ENCODE measurements at places on chromosomes 5 and 9.

- DNase-seq = peak; percentile 31
Measured at GRCh38 chr5:40717281-40717680, 37.6 kb downstream of the PTGER4 start.

GRCh38 chr5:6753851-6754250 lies 40.6 kb downstream of the TENT4A start:
- no peak for DNase-seq

- DNase-seq = no peak
Measured at GRCh38 chr5:80885396-80886000, 74.7 kb upstream of the RASGRF2 start.

DNA sequence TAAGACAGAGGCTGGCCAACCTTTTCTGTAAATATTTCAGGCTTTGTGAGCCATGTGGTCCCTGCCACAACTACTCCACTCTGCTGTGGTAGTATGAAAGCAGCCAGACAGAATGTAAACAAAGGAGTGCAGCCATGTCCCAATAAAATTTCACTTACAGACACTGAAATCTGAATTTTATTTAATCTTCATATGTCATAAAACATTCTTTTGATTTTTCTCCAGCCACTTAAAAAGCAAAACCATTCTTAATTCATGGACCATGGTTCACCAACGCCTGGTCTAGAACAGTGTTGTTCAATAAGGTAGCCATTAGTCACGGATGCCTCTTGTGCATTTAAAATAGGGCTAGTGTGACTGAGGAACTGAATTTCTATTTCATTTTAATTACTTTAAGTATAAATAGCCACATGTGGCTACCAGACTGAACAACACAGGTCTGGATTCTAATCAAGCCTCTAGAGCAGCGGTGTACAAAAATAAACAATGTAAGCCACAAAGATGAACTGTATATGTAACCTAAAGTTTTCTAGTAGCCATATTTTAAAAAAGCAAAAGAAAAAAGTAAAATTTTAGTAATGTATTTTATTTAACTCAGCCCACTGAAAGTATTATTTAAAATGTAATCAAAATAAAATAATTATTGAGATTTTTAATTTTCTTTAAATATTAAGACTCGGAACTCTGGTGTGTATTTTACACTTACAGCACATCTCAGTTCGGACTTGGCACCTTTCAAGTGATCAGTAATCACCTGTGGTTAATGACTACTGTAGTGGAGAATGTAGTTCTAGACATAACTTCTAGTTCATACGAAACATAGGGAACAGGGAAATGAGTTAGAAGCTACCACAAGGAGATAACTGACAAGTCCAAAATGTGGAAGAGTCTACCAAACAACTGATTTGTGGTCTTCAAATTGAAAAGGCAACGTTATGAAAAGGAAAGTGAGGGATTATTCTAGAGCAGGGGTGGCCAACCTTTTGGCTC lies 14.3 kb downstream of the GEMIN5 start:
- DNase-seq = no peak

DNA sequence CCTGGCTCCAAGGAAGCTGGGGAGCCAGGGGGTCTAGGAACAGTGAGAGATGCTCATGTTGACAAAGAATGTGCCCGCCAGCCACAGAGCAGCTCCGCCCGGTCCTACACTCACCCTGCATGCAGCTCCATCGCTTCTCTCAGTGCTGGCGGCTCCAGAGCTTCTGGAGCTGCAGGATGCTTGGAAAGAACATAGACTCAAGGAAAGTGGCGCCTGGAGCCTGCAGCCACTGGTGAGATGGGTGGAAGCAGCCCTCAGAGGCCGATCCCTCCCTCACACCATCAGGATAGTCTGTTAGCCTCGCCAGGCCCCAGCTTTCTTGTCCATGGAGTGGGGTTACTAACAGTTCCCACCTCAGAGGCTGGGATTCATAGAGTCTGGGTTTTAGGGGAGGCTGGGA lies 26.4 kb upstream of the SLC6A19 start:
- DNase-seq = no peak

GRCh38 chr5:59126708-59127573 lies 544.1 kb downstream of the RAB3C start:
- no peak for DNase-seq

DNA sequence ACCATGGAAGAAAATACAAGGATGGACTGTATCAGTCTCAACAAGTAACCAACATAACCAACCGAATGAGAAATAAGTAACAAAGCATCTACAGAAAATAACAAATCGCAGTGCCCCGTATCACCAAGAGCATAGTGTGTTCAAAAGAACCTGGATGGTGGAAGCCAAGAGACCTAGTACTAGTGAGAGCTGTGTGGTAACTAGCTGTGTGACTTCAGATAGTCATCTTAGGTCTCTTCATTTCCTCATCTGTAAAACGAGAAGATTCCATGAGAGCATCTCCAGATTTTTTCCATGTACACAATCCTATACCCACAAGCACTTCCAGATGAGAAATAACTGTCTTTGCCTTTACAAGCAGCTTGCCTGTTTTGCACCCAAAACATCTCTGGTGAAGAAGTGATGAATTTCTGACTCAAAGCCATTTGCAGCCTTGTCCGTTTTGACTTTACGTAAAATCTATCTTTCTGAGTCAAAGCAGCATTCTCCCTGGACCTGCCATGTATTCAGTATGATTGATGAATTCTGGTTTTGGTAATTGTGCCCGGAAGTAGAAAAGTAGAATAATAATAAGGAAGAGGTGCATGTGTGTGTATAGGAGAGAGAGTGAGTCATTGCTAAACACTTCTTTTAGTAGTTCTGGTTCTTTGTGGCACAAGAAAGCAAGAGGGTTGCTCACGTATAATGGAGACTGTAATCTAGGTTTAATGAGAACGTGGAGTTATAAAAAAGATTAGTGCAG lies 41.0 kb downstream of the AOPEP start:
- DNase-seq = no peak

GRCh38 chr5:162096448-162096847 lies 28.9 kb downstream of the GABRG2 start:
- DNase-seq = no peak

DNA sequence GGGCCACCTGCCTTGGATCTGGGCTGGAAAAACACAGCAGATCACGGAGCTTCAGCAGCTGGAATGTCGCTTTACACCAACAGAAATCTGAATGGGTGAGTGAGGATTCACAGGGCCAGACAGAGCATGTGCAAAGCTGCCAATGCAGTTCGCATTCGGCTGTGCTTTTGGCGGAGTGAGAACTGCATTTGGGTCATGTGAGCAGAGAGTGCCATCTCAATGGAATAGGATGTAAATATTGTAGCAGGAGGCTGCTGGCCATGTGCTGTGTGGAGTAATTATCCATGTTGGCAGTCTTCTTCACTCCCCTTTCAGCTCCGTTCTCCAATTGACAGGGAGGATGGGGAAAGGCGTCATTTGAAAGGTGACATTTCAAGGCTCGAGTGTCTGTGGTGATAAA lies at the start of gene ANKRD55:
TSS of gene ANKRD55 (minus strand) at position 101 of the 400 bp plus-strand sequence. CDS start 417 bp downstream, outside the sequence.
- DNase-seq = no peak

DNA sequence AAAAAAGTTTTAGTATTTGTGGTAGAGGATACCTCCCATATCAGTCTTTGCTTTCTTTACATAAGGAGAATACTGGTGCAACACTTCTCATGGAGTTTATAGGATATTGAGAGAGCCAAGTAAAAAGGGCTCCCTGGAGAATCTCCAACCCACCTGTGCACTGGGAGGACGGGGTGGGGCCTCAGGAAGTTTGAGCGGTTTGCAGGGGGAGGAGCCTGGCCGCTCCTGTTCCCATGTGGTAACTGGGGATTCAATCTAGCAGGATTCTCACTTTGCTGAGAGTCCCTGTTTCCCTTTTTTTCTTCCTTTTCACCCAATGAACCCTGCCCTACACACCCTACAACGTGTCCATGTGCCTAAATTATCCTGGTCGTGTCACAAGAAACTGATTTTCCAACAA lies 82.8 kb downstream of the APTX start:
- no peak for DNase-seq

- no peak for DNase-seq
Measured at GRCh38 chr9:93081931-93082330, 14.1 kb upstream of the CARD19 start.

DNA sequence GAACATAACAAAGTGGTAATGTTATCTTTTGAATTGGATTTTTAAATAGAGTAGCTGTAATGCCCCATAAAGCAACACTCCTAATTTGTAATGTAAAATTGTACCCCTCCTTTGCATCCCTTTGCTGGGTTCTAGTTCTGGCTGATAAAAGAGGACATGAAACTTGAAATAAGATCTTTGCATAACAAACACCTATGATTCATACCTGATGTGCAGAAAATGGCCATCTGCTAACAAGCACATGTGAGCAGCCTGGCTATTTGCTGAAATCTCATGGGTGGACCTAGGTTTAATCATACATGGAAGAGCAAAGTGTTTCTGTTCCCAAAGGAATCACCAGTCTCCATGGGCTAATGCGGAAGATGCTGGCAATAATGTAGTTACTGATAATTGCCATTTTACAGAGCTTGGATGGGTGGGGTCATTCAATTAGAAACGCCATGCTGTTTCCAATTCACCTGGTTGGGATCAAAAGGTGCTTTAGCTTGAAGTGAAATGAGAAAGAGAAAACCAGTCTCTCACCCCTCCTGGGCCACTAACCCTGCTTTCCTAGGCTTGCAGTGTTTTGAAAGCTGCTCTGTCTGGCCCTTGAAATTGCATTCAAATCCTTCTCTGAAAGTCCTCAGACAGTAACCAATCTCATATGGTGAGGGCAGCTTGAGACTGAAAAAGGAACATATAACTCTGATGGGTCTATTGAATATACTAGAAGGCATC lies 585.1 kb downstream of the TLE4 start:
- no peak for DNase-seq

- DNase-seq = no peak
Measured at GRCh38 chr5:72723581-72723980, 92.9 kb upstream of the TNPO1 start.

- no peak for DNase-seq
Measured at GRCh38 chr5:111752426-111752965, 4.5 kb downstream of the NREP start.

DNA sequence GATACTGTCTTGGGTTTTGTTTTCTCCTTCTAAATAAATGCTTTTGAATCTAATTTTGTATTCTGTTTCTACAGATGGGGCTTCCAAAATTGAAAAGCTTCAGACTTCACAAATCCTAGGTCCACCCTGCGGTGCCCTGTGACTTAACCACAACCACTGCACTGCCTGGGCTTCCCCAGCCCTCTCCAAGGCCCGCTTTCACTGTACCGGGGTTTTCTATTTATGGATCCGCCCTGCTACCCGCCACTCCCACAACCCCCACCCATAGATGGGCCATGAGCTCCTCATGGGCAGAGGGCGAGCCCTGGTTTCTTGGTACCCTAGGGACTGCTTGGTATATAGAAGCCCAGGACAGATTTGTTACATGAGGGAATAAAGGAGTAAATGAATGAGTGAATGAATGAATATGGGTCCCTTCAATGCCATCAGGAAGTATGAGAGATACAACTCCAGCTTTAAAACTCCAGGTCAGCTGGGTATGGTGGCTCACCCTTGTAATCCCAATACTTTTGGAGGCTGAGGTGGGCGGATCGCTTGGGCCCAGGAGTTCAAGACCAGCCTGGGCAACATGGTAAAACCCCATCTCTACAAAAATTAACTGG lies 39.8 kb upstream of the NEK6 start:
- no peak for DNase-seq

- DNase-seq = no peak
Measured at GRCh38 chr9:137323531-137324331, 21.7 kb upstream of the NRARP start.

DNA sequence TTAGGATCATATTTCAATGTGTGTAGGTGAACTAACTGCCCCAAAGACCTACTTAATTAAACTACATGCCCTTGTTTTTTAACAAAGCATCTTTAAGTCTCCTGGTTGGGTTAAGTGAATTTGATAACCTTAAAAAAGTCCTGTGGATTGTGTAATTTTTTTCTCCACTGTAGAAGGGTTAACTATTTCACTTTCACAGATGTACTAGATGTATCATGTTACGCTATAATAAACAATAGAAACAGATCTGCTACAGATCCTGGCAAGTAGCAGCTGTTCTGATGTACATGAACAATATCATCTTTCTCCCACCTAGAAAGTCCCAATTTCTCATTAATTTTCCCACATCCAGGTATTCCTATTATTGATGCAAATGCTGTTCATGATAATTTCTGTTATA lies 18.9 kb downstream of the KIF24 start:
- no peak for DNase-seq

- no peak for DNase-seq
Measured at GRCh38 chr9:70427161-70427945, 12.9 kb upstream of the KLF9 start.

DNA sequence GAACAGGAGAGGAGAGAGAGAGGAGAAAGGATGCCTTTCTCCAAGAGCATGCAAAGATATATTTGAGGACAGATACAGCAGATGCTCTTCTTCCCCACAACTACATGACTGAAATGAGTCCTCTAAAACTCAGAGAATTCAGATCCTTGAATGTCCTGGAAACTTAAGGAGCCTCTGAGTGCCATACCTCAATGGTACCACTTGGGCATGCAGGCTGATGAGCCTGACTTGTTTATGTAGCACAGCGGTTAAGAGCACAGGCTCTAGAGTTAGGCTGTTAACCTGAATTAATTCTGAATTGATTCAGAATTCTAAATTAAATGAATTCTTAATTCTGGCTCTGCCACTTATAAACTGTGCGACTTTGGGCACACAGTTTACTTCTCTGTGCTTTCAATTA lies 5.7 kb downstream of the PLPPR1 start:
- DNase-seq = no peak

GRCh38 chr9:4581035-4581760 lies 80.9 kb upstream of the PLPP6 start:
- DNase-seq = no peak

DNA sequence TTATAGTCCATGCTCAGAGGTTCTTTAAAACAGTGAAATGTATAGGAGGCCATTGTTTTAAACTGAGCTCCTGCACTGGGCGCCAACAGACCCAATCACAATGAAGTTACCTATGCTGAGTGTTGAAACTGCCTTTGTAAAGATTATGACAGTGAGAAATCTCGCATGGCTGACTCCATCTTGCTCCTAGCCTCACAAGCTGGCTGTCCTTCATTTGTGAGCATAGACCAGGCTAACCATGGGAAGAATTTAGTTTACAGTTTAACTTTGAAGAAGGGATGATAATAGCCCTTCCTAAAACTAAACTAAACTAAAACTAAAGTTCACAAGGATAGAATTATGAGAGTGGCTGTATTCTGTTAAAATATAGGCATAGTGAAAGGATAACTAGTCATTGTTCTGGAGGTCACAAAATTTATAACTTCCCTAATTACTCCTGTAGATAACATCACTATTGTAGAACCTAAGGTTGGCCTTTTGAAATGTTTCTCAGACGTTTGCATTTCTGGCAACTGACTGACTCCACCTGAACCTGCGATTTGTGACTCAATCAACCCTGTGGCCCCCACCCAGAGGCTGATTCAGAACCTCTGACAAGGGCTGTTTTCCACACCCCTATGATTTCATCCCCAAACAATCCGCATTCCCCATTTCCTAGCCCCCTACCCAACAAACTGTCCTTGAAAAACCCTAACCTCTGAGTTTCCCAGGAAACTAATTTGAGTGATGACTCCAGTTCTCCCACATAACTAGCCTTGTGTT lies 59.1 kb downstream of the HMHB1 start:
- DNase-seq = no peak

Data from non-pigmented ciliary epithelial cell (primary cell).